ENCODE measurements at places on chromosomes 13 and 19.
A peak's percentile ranks its signal among the peaks of the same experiment; 100 is the strongest.

GRCh38 chr19:31770223-31770622 lies 421.0 kb upstream of the TSHZ3 start:
- DNase-seq, result no peak

DNA sequence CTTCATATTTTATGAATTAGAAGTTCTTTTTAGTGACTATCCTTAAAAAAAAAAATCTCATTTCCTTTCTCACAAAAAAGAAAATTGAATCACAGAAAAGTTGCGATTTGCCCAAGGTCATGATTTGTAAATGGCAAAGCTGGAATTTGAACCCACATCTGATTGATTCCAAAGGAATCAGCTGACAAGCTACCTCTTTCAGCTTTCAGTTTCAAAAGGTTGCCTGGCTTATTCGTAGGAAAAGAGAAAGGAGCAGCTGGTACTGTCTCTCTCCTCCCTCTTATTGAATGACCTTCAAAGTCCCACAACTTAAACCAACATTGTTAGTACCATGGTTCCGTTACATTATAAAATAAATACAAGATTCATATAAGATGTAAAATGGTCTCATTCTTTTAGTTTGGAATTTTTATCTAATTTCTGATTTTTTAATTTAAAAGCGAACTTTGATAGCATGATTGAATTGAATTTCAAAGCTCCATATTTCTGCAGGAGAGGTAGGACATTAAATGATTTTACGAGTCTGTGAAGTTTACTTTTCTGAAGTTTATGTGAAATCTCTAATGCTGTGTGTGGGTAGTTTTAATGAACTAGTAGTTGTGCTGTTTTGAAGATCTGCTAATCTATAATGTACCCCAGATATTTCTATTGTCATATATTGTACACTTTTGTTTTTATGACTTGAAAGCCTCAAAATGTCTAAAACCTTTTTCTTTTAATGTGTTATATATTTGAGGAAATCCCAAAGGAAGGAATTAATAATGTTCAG lies 18.5 kb upstream of the KCTD4 start:
- DNase-seq, result no peak

GRCh38 chr13:112064222-112064621 lies 2.7 kb upstream of the SOX1 start:
- DNase-seq, result no peak

DNA sequence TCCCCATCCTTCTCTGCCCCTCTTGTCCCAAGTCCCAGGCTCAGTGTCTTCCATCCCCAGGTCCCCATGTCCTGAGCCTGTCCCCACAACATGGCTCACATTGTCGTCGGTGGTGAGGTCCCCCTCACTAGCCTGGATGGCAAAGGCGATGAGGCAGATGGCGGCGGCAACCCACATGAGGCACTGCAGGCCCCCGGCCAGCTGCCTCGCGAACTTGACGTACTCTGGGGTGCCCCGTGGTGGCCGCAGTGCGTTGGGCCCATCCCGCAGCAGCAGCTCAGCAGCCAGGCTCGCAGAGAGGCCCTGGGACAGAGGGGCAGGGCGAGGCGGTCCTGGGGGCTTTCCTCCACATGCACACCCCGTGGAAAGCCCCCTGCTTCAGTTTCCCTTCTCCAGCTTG lies 1.1 kb downstream of the ATP4A start:
- DNase-seq, result no peak

GRCh38 chr13:20231839-20232555 lies at the start of gene GJB6:
Gene GJB6, minus strand, starts transcription at chr13:20232319. Its CDS starts 8,839 bp downstream, at chr13:20223480.
- no peak for DNase-seq

GRCh38 chr19:50659318-50660087 lies 10.3 kb downstream of the C19orf81 start:
- no peak for DNase-seq

GRCh38 chr13:110759710-110760109 lies 46.2 kb downstream of the ING1 start:
- no peak for DNase-seq

GRCh38 chr19:17370026-17370587 lies 7.0 kb downstream of the PLVAP start:
- DNase-seq, result peak; percentile 81

- DNase-seq, result peak; percentile 89
Observed at GRCh38 chr13:33743438-33744368, 74.2 kb upstream of the RFC3 start.

DNA sequence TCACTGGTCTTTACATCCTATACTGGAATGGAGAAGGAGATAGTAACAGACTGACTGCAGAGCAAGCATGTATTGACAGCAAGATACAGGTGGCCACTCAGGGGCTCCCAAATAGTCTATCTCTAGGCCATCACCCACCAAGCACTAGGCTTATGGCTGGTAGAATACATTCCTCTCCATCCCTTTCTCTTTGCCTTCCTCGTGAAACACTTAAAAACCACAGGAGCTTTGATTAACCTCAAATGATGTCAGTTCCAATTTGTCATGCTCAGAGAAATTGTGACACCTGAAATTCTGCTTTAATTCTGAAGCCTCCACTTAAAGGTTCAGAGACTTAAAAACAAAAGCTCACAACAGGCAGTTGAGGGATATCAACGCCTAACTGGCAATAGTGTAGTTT lies 17.2 kb downstream of the ENOX1 start:
- DNase-seq, result no peak

GRCh38 chr19:37309834-37310575 lies 60.9 kb upstream of the ZNF527 start:
- DNase-seq, result peak; percentile 18

GRCh38 chr13:80217614-80218456 lies 123.1 kb downstream of the SPRY2 start:
- no peak for DNase-seq

- peak; percentile 77 for DNase-seq
Observed at GRCh38 chr19:47284324-47284899, 9.7 kb downstream of the INAFM1 start.

GRCh38 chr13:36310417-36311108 lies 12.9 kb upstream of the CCDC169 start:
- no peak for DNase-seq

- no peak for DNase-seq
Observed at GRCh38 chr19:57083711-57084110, 36.1 kb upstream of the USP29 start.

DNA sequence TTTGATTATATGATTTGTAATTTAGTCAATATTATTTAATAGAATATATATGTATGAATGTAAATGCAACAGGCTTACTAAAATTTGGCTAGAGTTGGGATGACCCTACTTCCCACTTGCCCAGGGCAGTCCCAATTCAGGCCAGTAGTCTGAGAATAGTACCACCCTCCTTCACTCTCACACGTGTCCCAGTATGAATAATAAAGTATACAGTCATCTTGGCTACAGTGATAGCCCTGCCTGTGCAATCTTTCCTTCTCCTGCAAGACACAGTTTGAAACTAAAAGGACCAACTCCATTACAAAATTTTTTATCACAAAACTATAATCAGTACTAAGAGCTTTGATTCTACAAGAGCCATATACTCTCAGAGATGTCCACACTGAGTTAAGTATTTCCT lies 76.2 kb downstream of the SACS start:
- DNase-seq, result no peak

- DNase-seq, result no peak
Observed at GRCh38 chr13:70729369-70729768, 621.1 kb upstream of the KLHL1 start.

DNA sequence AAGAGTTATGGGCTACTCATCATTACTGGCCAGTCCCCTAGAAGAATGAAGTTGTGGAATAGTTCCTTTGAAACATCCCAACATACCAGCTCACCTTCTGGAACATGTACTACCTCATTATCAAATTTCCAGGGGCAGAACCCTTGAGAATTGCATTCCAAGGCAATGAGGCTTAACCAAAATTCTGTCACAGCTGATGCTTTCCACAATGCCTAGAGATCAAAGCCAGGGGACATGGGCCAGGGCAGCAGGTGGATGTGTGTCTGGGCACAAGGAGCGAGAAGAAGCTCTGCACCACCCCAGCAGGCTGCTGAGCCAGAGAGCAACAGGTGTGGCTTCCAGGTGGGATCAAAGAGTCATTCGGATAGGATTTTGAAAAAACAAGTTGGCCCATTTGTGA lies 362.1 kb downstream of the EFNB2 start:
- DNase-seq, result no peak

DNA sequence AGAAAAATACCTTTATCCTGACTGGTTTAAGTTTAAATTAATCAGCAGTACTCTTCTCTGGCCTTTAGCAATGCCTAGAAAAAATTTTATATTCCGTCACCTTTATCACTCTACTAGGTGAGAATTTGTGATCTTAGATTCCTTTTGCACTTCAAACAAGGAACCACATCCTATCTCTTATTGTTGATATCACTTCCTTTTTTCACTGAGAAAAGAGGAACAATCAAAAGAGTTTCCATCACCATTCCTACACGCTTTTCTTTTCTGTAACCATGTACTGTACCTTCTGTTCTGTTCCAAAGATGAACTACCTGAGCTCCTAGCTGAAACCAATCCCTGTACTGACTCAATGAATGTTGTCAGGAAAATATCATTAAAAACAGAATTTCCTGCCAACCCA lies 1379.0 kb upstream of the MIR17HG start:
- DNase-seq, result no peak

GRCh38 chr19:51417810-51418157 lies 342 bp upstream of the SIGLEC10 start:
- peak; percentile 40 for DNase-seq

DNA sequence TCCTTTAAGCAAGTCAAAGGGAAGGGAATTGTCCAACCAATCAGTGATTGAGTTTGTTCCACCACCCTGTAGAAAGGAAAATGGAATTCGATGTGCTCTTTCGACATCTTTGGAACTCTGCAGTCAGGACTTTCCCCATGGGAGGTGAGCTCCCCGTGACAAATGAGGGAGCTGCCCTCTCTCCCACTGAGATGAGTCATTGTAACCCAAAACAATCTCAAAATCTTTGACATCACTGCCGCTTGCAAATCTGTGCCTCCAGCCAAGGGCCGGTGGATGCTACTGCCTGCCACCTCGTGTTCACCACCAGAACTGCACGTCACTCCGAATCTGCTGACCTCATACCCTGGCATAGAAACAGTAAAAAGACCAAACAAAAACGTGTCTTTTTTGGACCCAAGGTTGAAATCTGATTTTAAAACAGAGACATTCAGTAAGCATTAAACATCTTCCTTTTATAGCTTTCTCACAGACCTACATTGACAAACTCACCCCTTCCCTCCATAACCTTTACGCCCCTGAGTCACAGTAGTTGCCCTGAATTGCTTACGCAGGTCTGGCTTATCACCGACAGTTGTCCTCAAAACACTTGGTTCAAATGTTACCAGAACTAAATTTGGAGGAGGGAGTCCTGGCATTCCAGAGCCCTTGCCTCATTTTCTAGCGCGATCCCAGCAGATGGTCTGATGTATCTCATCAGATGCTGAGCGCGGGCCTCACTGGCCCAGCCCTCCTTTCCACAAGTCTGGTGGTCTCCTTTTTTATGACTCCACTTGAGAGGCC lies 105.2 kb downstream of the COL4A2 start:
- DNase-seq, result peak; percentile 74

DNA sequence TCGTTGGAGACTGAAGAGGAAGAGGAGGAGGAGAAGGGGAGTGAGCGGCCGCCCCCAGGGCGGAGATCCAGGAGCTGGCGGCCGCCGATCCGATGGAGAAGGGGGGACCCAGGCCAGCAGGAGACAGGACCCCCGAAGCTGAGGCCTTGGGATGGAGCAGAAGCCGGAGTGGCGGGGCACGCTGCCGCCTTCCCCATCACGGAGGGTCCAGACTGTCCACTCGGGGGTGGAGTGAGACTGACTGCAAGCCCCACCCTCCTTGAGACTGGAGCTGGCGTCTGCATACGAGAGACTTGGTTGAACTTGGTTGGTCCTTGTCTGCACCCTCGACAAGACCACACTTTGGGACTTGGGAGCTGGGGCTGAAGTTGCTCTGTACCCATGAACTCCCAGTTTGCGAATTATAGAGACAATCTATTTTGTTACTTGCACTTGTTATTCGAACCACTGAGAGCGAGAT lies 1.8 kb downstream of the GADD45B start:
- DNase-seq, result peak; percentile 73

DNA sequence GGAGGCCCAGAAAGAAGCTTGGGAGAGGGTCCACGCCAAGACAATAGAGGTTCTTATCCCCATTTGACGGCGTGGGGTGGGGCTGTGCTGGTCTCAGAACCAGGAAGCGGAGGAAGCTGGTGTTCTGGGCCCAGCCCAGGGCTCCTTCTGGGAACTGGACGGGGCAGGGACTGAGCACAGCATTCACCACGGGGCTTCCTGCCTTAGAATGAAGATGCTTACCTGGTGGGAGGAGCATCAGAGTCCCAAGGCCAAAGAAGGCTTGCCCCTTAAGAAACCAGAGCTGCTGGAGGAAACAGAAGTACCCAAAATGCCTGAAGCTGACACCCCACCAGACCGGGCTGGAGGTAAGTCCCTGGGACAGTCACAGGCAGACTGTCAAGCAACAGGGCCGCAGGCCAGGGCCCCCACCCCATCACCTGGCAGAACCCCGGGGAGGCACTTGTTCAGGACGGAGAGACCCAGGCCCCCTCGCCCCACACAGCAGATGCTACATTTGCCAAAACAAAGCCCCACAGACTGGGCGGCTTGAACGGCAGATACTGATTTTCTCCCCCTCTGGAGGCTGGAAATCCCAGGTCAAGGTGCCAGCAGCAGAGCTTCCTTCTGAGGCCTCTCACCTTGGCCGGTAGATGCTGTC lies 17.8 kb upstream of the IGLON5 start:
- no peak for DNase-seq

DNA sequence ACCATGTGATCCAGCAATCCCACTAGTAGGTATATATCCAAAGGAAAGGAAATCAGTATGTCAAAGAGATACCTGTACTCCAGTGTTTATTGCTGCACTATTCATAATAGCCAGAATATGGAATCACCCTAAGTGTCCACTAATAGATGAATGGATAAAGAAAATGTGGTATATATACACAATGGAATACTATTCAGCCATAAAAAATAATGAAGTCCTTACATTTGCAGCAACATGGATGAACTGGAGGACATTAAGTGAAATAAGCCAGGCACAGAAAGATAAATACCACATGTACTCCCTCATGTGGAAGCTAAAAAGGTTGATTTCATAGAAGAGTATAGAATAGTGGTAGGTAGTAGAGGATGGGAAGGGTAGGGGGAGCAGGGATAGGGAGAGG lies 23.5 kb downstream of the BORA start:
- DNase-seq, result no peak

GRCh38 chr13:113783966-113784644 lies 25.1 kb downstream of the TMEM255B start:
- no peak for DNase-seq

GRCh38 chr19:34794066-34794960 lies 21.3 kb upstream of the ZNF599 start:
- DNase-seq, result no peak

DNA sequence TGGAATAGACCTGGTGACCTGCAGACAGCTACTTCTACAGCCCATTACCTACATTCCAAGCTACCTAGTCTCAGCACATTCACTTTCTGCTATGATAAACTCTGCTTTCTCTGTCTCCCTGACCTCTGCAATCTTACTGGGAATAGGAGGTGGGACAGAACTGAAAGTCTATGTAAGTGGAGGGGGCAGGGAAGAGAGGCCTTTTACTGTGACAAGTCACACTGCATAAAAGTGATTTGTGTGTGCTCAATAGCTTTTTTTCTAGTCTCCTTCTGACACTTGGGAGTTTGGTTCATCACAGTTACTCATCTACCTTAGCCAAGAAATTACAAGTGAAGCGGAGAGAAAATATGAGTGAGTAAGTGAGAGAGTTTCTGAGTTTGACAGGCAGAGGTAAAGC lies 322.4 kb downstream of the OLFM4 start:
- no peak for DNase-seq
